NCI-H82 (cell line): ENCODE measurements at places on chromosomes 16 and 17.

GRCh38 chr17:68567035-68567434, 34.1 kb downstream of the FAM20A start:
- no peak for DNase-seq

GRCh38 chr16:62969711-62970318, 933.6 kb upstream of the CDH8 start:
- no peak for DNase-seq

GRCh38 chr17:32100971-32101631, 41.2 kb upstream of the RHOT1 start:
- DNase-seq, result no peak

- peak; percentile 80 for DNase-seq
These were observed 43.0 kb upstream of the TOB1 start for GRCh38 chr17:50908860-50909764.

DNA sequence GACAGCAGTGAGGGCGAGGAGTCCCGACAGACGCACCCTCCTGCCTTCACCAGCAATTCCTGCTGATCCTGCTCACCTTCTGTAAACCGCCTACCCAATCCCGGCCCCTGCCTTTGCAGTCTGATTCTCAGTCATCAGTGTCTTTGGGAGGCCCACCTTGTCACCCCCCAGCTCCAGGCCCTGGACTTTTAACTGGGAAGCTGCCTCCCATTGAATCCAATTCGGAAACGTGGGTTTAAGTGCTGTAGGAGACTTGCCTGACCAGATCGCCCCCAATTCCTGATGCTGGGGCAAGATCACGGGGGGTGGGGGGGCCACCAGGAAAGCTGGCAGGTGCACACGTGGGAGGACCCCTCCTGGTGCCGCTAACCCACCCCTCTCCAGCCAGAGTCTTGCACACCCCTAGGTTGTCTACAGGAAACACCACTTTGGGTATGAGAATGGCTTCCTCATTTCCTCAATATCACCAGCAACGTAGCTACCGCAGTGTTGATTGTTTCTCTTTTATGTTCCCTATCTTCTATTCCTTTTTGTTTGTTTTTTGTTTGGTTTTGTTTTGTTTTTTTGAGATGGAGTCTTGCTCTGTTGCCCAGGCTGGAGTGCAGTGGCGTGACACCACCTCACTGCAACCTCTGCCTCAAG, 46.6 kb upstream of the CMIP start:
- no peak for DNase-seq

GRCh38 chr17:28725660-28726225, 290 bp downstream of the TLCD1 start:
- DNase-seq, result peak; percentile 97

- DNase-seq, result no peak
These were observed 31.0 kb downstream of the NAGPA start for GRCh38 chr16:5002699-5003143.

- peak; percentile 92 for DNase-seq
These were observed 21.4 kb downstream of the QPRT start for GRCh38 chr16:29700253-29700987.

DNA sequence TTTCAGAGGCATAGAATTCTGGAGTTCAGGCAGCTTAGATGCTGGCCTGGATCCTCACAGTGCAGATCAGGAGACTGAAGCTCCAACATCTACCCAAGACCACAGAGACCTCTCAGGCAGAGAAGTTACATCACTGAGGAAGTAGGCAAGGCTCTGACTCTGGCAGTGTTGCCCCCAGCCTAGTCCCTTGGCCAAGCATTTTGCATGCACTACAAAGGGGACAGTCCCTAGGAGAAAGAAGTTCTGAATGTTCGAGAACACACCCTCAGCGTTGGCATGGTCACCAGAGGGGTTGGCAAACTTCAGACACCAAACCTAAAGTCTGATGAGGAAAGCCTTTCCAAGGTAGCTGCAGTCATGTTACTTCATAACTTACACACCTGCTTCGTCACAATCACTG, 2.5 kb downstream of the RANBP10 start:
- DNase-seq, result no peak

DNA sequence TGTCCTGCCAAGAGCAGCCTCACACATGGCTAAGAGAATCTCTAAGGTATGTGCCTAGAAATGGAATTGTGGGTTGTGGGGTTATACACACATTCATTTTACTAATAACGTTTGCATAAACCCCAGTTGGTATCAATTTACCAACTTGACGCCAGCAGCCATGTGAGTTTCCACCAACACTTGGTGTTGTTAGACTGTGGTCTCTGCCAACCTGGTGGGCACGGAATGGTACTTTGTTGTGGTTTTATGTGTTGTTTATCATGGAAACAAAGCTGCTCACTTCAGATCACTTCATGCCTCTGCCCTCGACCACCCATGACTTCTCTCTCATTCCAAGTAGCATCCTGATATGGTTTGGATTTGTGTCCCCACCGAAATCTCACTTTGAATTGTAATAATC, 152.0 kb upstream of the CDC42EP4 start:
- DNase-seq, result no peak

DNA sequence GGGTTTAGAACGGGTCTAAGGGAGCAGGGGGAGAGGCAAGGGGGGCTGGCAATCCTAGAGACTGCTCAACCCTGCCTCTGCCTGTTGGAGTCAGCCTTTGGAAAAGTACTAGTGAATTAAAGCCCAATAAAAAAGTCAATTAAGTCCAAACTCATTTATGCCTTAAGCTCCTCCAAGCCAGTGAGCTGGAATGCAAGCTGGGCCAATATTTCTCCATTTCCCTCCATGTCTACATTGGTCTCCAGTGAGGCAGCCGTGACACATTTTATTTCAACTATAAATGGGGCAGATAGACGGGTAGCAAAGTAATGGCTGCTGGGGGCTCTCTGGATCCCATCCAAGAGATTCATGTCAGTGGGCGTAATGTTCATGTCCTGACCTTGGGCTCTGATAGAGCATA, 144.0 kb downstream of the SPACA3 start:
- DNase-seq, result no peak

GRCh38 chr17:13727441-13728171, 125.9 kb upstream of the HS3ST3A1 start:
- no peak for DNase-seq

- DNase-seq, result no peak
These were observed 744 bp upstream of the METRNL start for GRCh38 chr17:83078378-83079351.
